ENCODE measurements at places on chromosomes 3 and 15.

- no peak for DNase-seq
Observed at GRCh38 chr3:119376758-119377157, 82.6 kb downstream of the ARHGAP31 start.

- DNase-seq, result no peak
Observed at GRCh38 chr3:145936971-145937370, 224.0 kb downstream of the PLOD2 start.

- DNase-seq, result no peak
Observed at GRCh38 chr3:149658744-149659497, 1.1 kb upstream of the WWTR1 start.

GRCh38 chr3:85193565-85193964, 234.8 kb downstream of the CADM2 start:
- DNase-seq, result no peak

- no peak for DNase-seq
Observed at GRCh38 chr3:141256820-141257219, 25.2 kb downstream of the PXYLP1 start.

DNA sequence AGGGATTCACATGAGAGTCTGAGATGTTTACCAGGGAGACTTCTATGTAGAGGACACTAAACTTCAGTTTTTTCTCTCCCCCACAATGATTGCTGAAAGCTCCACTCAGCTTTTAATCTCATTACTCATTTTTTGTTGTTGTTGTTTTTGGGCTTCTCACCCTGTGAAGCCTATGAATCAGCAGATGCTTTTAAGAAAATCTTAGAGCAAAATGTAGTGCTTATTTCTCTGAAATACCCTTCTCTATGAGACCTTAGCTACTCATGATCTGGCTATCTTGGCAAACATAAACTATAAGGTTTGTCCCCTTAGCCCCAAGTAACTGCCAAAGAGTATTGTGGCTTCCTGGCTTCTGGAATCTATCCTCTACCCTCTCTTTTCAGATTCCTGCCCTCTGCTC, 537.3 kb downstream of the OCA2 start:
- no peak for DNase-seq

Measured in T-cell (primary cell).